ENCODE measurements at places on chromosomes 3 and 15.

DNA sequence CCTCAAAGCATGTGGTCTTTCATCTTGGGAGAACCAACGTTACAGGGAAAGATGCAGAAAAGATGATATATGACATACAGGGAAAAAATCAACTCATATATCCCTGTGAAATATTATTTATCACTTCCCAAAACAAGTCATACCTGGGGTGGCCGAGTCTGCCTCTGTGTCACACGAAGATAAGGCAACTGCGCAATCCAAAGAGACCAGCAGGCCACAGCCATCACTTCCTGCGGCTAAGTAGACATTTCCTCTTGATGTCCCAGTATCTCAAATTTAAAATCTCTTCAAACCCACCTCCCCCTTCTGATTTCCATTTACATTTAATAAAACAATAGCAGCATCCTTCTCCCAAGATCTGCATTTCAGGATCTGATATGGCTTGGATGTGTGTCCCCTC lies 71.5 kb downstream of the IGF2BP2 start:
- no peaks in the 10 kb centered on the region for H3K27me3 ChIP-seq
- no peak overlapping the region for H3K4me3 ChIP-seq
- no peaks in the 10 kb centered on the region for H3K4me1 ChIP-seq
- H3K27ac ChIP-seq: no peak overlapping the region
- DNase-seq: no peak
- H3K36me3 ChIP-seq: no peaks in the 10 kb centered on the region

DNA sequence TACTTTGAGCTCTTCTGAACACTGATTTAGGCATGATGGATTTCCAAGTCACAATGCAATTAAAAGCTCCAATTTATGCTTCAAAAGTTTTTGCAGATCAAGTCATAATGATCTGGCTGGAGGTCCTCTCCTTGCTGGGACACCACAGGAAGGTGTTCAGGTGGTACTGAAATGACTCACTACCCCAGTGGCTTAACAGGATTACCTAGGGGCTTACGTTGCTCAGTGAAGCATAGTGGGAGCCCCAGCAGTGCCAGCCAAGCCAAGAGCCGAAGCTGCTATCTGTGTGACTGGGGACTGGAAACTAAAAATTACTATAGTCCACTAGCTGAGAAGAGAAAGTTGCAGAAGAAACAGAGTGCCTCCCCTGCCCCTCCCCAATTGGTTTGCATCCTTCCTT lies 110.1 kb upstream of the LPP start:
- no peak overlapping the region for H3K4me3 ChIP-seq
- H3K27ac ChIP-seq: no peak overlapping the region
- no peaks in the 10 kb centered on the region for H3K36me3 ChIP-seq
- no peaks in the 10 kb centered on the region for H3K4me1 ChIP-seq

DNA sequence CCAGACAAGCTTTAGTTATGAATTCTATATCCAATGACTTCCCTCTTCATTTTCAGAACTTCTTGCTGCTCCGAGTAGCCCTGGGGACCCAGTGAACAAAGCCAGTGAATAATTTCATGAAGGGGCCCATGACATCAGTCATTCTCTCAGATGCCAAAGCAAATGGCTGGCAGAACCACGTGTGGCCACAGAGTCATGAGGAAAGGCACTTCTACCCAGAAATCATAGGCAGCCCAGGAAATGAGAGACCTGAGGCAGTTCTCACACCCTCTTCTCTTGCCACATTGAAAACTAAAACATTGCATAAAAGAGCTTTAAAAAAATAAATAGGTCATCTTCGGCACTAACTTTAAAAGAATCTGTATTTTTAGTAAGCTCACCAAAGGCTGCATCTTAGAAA lies 4.3 kb upstream of the UACA start:
- no peak overlapping the region for H3K27ac ChIP-seq
- no peak overlapping the region for H3K4me3 ChIP-seq
- peaks cover 6% of the 10 kb centered on the region for H3K27me3 ChIP-seq
- DNase-seq: no peak
- peaks cover 4% of the 10 kb centered on the region for H3K4me1 ChIP-seq
- no peaks in the 10 kb centered on the region for H3K36me3 ChIP-seq

DNA sequence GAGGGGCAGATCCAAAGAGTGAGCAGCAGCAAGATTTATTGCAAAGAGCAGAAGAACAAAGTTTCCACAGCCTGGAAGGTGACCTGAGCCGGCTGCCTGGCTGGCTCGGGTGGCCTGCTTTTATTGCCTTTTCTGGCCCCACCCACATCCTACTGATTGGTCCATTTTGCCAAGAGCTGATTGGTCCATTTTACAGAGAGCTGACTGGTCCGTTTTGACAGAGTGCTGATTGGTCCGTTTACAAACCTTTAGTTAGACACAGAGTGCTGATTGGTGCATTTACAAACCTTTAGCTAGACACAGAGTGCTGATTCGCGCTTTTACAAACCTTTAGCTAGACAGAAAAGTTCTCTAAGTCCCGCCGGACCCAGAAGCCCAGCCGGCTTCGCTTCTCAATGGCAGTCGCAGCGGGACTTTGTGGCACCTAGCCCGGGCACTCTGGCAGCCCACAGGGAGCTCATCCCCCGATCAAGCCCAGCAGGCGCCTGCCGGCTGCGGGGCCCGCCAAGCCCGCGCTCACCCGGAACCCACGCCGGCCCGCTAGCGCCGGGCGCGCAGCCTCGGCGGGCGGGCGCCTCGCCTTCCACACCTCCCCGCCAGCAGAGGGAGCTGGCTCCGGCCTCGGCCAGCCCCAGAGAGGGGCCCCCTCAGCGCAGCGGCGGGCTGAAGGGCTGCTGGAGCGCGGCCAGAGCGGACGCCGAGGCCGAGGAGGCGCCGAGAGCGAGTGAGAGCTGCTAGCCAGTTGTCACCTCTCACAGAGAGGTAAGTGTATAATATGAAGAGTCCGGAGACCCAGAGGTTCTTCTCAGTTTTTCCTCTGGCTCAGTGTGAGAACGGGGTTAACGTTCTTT lies 339.2 kb downstream of the CHL1 start:
- H3K27ac ChIP-seq: no peak overlapping the region
- H3K27me3 ChIP-seq: peaks cover 2% of the 10 kb centered on the region
- peak overlapping the region; percentile 28 for H3K4me3 ChIP-seq

GRCh38 chr3:20652231-20652986 lies 466.4 kb upstream of the SGO1 start:
- no peaks in the 10 kb centered on the region for H3K27me3 ChIP-seq
- DNase-seq: no peak
- H3K36me3 ChIP-seq: no peaks in the 10 kb centered on the region
- H3K4me1 ChIP-seq: no peaks in the 10 kb centered on the region
- H3K4me3 ChIP-seq: no peak overlapping the region
